ENCODE measurements at places on chromosomes 1 and 21.

DNA sequence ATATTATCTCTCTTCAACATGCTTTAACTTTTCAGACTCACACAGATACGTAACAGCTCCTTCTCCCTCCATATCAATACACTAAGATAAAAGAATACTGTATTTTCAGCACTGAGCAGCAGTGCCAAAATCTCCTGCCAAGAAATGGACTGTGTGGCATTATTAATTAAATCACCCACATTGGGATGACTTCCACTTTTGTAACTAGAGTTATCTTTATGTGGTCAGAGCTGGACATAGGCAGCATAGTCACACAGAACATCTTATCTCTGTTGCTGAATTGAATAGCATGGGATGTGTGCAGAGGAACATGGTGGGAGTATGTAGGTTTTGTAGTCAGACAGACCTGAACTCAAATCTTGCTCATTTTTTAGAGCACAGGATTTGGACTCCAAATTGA, 41.4 kb upstream of the CACYBP start:
- DNase-seq: no peak

DNA sequence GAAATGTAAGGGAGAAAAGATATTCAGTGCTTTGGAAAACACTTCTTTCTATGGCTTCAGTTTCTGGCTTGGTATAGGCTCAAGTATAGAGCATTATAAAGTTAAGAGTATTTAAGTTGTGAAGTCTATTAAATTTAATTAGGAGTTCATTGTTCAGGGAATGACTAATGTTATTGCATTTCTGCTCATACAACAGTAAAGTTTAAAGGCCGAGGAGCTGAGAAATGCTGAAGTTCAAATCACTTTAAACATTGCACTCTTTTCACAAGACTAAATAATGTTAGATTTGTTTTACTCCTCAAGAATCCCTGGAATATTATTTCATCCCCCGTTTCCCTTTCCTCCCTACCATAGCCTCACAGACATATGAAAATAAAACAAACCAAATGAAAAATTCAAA, 30.1 kb downstream of the RGS5 start:
- DNase-seq: no peak

DNA sequence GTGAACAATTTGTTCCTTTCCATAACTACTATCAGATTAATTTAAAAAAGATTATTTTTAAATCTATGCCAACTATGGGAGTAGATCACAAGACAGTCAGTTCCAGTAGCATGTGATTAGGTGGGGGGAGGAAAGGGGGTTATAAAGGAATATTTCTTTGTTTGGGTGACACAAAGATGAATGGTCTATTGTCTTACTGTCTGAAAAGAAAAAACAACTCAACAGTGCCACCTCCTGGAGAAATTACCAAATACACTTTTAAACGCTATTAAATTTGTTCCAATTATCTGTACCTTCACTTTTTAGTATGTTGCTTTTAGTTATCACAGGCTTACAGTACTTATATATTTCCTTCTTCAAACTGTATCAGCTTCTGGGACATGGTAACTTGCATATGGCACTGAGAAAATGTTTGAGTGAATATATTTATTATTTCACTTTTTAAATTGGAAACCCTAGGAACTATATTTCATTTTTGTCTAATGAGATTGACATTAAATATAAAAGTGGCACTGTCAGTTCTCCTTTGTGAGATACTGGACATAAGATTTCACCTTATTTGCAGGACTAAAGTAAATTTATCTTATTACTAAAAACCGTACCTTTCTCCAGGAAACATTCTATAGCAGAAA, 1.7 kb upstream of the SORT1 start:
- no peak for DNase-seq

- DNase-seq: no peak
Measured at GRCh38 chr1:22318279-22318981, 133.2 kb upstream of the ZBTB40 start.

- no peak for DNase-seq
Measured at GRCh38 chr1:19178734-19179398, 31.2 kb downstream of the UBR4 start.
